T-helper 17 cell (primary cell): ENCODE measurements at places on chromosomes 7 and 10.

GRCh38 chr7:90749774-90750173 is 153.7 kb downstream of the CDK14 start:
- DNase-seq = no peak

GRCh38 chr7:30145426-30145970 is 10.7 kb downstream of the MTURN start:
- DNase-seq = no peak

DNA sequence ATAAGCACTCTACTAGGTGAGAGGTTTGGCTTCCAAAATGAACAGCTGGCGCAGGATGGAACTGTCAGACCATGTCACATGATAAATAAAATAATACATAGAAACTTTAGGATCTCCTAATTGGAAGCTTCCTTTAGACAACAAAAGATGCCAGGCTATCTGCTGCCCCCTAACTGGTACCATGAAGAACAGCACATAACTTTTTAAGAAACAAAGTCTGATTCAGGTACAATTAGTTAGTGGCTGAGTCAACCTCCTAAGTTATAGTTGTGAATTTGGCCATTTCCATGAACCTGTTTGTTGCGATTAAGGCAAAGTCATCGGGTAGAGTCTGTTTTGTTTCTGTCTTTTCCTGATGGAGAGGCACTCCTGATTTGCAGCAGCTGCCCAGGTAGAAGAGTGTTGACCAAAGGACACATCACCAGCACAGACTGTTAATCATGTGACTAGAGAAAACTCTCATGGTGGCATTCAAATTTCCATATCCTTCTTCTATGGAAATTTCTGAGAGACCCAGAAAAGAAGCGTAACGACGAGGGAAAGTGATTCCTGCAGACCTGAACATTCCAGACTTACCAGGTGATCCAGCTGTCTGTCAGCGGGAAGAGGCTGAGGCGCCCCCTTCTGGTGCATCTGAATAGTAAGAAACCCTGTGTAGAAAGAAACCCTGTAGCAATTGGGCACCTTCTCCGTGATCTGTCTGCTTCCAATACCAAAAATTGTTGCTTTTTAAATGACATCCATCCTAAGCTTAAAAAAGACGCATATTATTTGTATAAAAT is 8.6 kb upstream of the INHBA start:
- no peak for DNase-seq

DNA sequence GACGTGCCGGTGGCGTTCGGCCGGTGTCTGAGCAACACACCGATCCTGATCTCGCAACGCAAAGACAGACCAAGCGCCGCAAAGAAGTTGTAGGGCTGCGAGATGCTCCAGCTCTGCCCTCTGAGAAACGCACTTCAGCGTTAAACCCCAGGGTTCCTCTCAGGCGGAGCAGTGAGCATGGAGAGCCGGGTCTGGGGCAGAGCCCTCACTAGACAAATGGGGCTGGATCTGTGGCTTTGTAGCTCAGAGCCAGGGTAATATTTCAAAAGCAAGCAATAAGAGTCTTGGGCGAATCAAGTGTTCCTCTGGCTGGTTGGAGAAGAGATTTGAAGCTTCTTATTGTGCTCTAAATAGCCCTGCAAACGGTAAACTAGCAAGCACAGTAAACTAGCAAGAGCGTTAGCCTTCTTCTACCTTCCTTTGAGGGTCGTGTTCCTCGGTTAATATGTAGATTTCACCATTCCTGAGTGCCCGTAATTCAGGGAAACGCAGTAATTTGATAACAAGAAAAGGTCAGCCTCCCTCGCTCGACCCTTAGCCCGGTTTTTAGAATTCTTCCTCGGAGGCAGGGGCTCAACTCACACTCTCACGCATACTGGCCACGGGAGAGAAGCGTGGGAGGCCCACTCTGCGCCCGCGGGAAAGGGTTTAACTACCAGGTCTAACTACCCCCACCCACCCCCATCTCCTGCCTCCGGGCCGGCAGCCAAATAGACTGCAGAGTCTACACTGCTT is 6.7 kb downstream of the SKAP2 start:
- DNase-seq = no peak

DNA sequence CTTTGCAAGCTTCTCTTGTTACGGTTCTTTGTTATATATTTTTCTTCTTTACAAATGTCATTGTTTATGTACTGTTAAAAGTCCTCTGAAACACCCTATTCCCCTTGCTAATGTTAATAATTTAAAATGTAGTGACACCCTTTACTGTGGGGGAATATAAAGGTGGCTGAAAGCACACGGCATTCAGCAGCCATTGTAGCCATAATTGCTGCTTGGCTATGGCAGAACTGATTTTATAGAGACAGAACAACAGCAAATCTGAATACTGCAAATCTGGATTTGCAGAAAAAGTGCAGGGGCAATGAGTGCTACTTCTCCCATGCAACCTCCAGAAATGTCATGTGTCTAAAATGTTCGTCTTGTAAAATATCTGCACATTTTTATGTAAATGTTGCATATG is 3.7 kb upstream of the WASL start:
- DNase-seq = no peak

DNA sequence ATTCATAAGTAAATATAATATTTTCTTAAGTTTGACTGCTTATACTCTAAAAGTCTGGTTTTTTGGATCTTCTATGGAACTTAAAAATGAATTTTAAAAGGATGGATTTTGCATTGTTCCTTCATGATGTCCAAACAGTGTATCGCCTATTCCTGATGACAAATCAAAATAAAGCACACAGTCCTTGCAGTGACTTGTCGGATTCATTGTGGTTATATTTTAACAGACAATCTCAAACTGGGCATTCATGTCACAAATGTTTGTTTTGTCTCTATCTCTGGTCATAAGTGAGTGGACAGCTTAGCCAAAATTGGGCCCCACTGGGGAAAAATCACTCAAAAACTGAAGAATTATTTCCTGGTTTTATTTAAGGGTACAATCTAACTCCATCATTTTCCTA is 74.8 kb downstream of the LMBR1 start:
- DNase-seq = no peak

- no peak for DNase-seq
These were observed 1.1 kb downstream of the ADRA2A start for GRCh38 chr10:111077785-111078504.

GRCh38 chr10:79402951-79403350 is 42.5 kb downstream of the ZCCHC24 start:
- DNase-seq = no peak

GRCh38 chr7:155129789-155130188 is 59.7 kb downstream of the HTR5A start:
- DNase-seq = no peak

DNA sequence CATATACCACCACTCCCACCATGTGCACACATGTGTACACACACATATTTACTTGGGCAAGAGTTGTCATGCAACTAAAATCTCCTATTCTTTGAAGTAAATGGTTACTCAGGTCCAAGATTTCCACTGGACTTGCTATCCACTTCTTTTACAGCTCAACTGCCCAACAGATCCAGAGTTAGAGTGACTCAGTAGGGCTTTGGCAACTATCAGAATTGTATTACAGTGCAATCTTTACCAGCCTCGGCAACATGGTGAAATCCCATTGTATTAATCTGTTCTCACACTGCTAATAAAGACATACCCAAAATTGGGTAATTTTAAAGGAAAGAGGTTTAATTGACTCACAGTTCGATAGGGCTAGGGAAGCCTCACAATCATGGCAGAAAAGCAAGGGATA is 51.9 kb upstream of the ABLIM1 start:
- no peak for DNase-seq

GRCh38 chr7:140639366-140640053 is 1.1 kb downstream of the DENND2A start:
- DNase-seq = no peak

- DNase-seq = no peak
These were observed 82.3 kb downstream of the FAM241B start for GRCh38 chr10:69712342-69712741.

- no peak for DNase-seq
These were observed 4.1 kb upstream of the RASSF4 start for GRCh38 chr10:44955413-44956070.

DNA sequence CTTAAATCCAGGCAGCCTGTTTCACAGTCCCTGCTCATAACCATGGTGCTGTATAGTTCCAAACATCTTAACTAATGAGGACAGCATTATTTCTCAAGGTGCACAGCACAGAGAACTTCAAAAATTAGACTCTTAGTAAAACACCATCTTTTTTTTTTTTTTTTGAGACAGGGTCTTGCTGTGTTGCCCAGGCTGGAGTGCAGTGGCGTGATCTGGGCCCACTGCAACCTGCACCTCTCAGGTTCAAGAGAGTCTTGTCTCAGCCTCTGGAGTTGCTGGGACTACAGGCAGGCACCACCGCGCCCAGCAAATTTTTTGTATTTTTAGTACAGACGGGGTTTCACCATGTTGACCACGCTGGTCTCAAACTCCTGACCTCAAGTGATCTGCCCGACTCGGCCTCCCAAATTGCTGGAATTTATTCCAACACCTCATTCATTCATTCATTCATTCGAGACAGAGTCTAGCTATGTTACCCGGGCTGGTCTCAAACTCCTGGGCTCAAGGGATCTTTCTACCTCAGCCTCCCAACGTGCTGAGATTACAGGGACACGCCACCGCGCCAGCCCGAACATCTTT is 507 bp upstream of the TMEM254 start:
- no peak for DNase-seq

GRCh38 chr10:86113983-86114382 is 252.6 kb downstream of the GRID1 start:
- DNase-seq = no peak

DNA sequence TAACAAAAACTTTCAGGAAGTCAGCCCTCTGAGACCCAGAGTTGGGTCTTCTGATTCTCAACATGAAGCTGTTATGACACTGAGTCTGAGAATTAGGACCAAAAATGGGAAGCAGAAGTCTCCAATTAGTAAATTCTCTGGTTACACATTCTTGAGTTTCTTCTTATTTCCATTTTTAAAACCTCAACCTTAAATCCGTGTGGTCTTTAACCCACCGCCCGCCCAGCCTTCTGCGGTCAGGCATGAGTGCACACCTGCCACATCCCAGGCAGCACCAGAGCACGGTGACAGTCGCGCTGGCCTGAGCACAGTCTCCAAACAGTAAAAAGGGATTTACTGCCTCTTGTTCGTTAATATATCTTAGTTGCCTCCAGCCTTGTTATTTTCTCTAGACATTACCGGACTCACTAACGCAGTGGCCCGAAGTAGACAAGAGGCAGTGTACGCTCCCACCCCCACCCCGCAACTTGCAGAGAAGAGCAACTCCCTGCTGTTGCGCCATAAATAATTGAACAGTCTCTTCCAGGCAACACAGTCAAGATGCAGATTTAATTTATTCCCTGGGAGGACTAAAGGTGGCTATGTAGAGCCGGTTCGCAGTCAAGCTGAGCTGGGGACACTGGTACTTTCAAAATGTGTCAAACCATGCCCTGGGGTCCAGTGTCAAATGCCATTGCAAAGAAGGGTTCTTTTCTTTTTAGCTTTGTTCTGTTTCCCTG is 147.0 kb upstream of the CELF2 start:
- no peak for DNase-seq

GRCh38 chr7:154743206-154743605 is 259.7 kb downstream of the PAXIP1 start:
- DNase-seq = no peak

DNA sequence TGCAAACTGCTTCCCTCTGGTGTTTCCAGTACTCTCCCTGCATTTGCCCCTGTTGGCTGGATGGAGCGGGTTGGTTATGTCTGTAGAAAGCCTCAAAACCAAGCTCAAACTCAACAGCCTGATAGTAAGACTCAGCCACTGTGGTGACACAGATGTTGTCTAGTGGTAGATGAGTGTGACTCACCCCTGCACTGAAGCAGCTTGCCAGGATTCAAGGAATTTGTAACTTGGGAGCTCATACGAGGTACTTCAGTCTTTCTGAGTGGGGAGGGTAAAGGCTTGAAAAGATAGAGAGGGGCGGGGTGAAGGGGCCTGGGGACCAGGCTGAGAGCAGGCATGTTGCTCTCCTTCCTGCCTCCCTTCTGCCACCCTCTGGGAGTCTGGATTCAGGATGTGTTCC is 22.9 kb upstream of the AQP1 start:
- no peak for DNase-seq
